ENCODE measurements at places on chromosomes 13 and 19.

DNA sequence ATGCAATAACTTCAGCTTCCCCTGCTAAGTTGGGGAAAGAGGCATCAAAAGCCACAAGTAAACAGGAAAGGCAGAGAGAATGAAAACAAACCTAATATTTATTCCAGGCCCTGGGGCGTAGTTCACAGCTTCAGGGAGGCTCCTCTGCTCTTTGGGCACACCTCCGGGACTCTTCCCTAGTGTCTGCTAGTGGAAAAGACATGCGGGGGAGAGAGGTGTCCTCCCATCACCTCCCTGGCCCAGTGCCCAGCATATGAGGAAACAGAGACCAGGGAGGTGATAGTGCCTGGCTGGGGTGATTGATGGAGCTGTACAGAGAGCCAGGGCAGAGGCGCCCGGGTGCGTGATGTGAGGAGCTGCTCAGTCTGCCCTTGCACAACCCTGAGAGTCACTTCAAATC, 71.0 kb downstream of the RASL11A start:
- DNase-seq, result no peak

GRCh38 chr19:6720369-6721137, at the start of gene C3:
Gene C3 (minus strand): TSS chr19:6720650. CDS start chr19:6720589, 61 bp downstream.
- DNase-seq, result no peak

GRCh38 chr19:44644402-44645016, 799 bp downstream of the PVR start:
- DNase-seq, result no peak

DNA sequence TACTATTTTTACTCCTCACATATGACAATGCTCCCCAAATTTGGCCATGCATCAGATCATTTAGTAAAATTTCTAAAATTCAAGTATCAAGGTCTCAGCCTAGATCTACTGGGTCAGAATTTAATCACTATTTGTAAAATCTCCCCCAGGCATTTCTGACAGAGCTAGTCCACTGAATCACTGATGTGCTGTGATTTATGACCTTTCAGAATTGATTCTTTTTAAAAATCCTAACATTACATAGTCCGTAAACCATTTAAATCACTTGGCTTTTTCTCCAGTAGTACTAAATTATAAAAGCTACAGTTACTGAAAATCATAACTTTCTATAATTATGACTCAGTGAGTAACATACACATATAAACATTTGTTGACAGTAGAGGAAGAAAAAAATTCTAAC, 92.8 kb upstream of the RAP2A start:
- no peak for DNase-seq

- no peak for DNase-seq
These were observed 807.1 kb downstream of the DIAPH3 start for GRCh38 chr13:59356607-59357006.

- DNase-seq, result no peak
These were observed 21.6 kb downstream of the LTBP4 start for GRCh38 chr19:40622773-40623075.

DNA sequence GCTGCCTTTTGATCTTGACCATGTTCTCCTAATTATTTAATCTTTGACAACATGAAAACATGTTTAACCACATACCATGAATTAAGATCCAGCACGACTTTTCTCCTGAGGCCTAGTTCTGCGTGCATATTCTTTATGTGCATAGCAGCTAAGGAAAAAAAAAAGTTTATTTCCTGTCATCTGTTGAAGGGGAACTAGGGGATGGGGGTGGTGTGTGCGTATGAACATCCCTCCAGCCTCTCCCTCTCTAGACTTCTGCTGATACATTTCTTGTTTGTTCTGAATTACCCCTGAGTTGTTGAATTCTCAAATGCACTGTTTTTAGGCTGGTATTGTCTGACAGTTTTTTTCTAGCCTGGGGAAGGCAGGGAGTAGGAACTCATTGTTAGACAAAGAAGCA, 543.3 kb downstream of the FGF9 start:
- DNase-seq, result no peak

GRCh38 chr19:6894313-6894712, 6.9 kb downstream of the ADGRE1 start:
- DNase-seq, result no peak

DNA sequence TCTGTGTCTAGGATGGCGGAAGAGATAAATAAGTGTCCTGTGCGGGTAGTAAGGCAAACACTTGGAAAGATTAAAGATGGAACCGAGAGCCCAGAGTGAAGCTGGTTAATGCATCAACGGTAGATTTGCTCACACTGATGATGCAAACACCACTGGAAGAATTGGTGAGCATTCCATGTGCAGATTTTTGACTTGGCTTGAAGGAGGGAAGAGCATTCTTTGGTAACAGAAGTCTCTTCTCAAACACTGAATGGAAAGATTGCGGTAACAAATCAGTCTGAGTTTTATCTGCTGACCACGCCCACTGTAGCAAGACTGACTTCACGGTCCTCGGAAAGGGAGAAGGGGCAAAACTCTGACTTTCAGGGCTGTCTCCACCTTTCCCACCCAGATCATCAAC, 112.5 kb downstream of the COL4A1 start:
- no peak for DNase-seq

GRCh38 chr19:14048443-14049153, 13.3 kb downstream of the PALM3 start:
- DNase-seq, result peak; percentile 70
